ENCODE measurements at places on chromosomes 7 and 10. TPM values are rescaled to one million over a fixed set of nuclear protein-coding genes. Genes with fewer than 3 reads are reported as not detected.

The GLI3 gene
- total RNA-seq, result 0.36 TPM

The PODXL gene
- 0.47 TPM for total RNA-seq

The RHOBTB1 gene
- not detected for total RNA-seq

The AFAP1L2 gene
- total RNA-seq, result 0.36 TPM

The LRRD1 gene
- not detected for total RNA-seq

The ZNF783 gene
- total RNA-seq, result 27.6 TPM

The TRIM73 gene
- 22.3 TPM for total RNA-seq

The CCDC146 gene
- total RNA-seq, result 10.5 TPM

The VAX1 gene
- total RNA-seq, result not detected

- DNase-seq, result no peak
Measured at GRCh38 chr7:94350734-94351133, 44.0 kb upstream of the COL1A2 start.

GRCh38 chr7:18445483-18445882 lies 50.1 kb upstream of the HDAC9 start:
- no peak for DNase-seq

DNA sequence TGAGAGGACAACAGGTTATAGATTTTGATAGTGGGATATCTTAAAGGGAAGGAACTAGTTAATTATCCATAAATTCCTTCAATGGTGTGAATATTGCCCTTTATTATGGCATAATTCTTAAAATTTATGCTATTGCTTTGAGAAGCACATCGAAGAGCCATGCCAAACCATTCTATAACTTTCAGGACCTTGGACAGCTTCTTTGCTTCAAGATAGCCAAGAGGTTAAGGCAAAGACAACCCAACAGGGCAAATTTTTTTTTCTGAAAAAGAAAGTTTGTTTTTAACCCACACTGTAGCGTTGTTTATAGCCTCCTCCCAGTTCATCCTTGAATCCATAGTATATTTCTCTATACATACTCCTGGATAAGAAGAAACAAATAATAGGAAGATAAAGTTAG lies 103.2 kb downstream of the NRG3 start:
- DNase-seq, result no peak

- DNase-seq, result no peak
Measured at GRCh38 chr7:121366852-121367431, 29.2 kb downstream of the FAM3C start.

DNA sequence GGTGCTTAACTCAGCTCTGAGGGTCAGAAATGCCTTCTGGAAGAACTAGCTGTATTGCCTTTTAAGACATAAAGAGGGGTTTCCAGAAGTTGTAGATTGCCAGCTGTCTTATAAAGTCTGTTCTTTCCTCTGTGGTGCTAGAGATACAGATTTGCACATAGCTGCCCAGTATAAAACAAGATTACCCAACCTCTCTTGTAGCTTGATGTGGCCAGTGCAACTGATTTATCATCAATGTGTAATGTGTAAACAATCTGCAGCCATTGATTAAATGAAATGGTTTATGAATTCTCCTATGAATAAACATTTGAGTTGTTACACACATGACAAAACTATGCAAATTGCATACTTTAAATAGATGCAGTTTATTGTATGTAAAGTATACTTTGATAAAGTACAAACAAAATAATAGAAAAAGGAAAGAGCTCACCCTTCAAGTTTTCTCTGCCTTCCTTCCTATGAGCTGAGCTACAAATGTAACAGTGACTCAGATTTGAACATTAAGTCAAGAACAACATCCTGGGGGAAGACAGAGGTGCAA lies 195.2 kb downstream of the TMEM26 start:
- DNase-seq, result no peak

DNA sequence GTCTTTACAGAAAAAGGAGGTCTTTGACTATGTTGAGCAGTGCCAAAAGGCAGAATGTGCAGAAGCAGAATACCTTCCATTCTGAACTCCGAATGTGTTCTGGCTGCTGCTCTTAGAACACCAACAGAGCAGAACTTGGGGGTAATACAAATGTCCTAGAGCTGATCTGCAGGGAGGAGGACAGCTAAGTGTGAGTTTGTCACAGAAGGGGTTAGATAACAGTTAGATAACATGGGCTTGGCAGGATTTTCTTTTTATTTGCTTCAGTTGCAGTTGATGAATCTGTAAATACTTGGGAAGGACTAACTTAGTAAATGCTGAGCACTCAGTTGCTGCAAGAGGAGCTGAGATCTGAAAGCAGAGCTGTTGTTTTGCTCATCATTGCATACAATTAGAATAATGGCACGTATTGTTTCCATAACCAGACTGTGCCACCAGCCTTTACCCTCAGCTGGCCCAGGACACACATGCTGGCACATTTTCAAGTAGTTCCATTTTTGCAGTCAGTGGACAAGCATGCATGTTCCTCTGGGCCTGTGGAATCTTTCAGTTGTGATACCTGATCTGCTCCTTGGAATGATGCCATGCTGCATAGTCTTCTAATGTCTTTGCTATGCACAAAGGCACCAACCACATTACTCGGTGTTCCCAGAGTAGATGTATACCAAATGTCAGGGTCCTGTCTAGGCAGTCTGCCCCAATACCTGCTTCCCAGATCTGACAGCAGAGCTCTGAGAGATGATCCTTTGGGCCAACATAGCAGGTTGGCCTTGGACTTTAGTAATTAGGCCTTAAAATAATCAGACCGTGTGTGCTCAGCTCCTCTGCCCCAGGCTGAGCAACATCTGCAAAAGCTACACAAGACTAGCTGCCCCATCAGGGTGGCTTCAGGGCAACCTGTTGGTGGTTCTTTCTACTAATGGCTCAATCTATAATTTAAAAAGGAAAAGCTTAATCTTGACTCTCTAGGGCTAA lies 55.7 kb downstream of the GSDME start:
- DNase-seq, result no peak

- DNase-seq, result no peak
Measured at GRCh38 chr10:113454341-113455061, 98.4 kb upstream of the HABP2 start.

DNA sequence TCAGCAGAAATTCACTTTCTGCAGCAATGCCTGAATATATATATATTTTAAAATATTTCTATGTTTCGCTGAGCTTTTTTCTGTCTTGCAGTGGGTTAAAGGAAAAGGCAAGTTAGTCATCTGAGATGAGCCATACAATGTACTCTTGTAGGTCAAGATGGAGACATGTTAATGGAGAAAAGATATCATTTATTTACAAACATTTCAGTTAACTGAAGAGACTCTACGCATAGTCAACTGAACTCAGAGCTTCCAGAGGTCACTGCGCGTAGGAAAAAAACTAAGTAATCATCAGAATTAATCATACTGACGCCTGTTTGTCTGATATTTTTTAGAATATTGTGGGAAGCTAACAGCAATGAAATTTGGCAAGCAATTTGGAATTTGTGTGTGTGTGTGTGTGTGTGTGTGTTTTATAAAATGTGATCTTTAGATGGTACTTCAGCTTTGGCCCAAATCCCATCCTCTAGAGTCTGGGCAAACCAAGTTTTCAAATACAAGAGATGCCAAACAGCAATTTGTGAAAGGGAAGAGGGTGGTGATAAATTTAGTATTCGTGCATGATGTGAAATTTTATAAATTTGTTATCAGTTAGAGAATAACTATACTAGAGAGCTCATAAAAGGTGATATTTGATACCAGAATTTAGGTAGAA lies 193.9 kb upstream of the AGR3 start:
- no peak for DNase-seq

DNA sequence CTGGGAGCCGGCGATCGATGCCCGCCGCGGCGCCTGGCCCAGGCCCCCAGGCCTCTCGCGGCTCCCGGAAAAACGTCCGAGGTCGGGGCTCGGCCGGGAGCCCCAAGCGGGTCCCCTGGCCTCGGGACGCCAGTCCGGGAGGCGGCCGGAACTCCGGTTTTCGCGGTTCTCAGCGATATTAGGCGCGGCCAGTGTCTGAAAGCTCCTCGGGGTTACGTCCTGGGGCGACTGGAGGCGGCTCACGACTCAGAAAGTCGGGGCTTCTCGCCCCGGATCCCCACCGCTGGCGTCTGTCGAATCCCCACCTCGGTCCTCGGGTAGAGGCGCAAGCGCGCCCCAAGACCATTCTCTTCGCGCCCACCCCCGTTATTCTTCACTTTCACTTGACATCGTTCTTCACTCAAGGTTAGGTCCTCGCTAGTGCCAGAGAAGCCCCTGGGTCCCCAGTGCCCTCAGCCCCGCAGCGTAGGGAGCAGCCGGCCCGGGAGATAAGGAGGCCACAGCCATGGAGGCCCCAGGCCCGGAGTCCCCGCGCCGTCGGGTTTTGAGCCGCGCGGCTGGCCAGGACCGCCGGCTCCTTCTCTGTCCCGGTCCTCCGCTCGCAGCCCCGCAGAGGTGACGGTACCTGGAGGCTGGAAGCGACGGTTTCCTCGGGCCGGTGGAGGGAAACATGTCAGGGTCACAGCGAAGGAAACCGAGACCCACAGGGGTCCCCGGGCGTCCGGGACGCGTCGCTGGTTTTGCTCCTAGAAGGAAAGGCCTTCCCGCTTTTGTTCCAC lies 35.2 kb upstream of the EBLN1 start:
- DNase-seq, result peak; percentile 39

GRCh38 chr7:144869082-144869481 lies 33.2 kb upstream of the TPK1 start:
- no peak for DNase-seq

DNA sequence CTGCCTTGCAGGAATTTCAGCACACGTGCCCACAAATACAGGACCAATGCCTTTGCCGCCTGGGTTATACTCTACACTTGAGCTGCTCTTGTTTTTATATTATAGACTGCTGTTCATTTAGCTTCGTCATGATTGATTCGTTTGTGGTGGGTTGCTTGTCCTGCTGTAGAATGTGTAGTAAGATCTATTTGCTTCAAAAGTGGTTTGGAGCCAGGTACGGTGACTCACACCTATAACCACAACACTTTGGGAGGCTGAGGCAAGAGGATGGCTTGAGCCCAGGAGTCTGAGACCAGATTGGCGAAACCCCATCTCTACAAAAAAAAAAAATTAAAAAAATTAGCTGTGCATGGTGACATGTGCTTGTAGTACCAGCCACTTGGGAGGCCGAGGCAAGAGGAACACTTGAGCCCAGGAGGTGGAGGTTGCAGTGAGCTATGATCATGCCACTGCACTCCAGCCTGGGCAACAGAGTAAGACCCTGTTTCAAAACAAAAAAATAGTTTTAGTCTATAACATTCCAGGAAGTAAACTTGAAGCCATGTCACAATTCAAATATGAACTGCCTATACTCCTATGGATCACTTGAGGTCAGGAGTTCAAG lies 9.0 kb upstream of the RHBDD2 start:
- DNase-seq, result no peak

GRCh38 chr7:148838905-148839304 lies 45.2 kb downstream of the EZH2 start:
- DNase-seq, result peak; percentile 2

- no peak for DNase-seq
Measured at GRCh38 chr10:74593470-74593869, 232.9 kb upstream of the KAT6B start.

DNA sequence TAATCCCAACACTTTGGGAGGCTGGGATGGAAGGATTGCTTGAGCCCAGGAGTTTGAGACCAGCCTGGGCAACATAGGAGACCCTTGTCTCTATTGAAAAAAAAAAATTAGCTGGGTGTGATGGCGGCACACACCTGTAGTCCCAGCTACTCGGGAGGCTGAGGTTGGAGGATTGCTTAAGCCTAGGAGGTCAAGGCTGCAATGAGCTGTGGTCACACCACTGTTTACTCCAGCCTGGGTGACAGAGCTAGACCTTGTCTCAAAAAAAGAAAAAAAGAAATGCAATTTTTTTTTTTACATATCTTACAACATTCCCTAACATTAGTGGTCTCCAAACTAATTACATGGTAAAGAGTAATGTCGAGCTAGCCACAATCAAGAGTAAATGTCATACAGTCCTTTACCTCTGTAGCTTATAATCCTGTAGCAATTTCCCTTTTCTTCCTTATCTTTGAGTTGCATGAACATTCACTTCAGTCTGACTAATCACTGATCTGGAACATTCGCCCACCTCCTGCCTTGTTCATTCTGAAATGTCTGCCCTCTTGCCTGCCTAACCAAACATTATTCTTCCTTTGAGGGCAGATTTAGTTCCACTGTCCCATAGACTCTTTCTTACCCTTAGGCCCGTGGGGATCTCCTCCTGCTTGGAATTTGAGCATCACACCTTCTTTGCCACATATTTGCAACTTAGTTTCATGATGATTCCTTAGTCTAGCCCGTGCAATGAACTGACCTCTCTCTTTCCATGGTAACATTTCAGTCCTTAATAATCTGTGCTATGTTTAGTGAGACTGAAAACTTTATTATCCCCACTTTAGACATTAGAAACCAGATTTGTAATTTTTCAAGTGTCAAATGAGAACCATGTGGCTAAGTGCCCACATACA lies 4.8 kb upstream of the VCL start:
- DNase-seq, result no peak

- no peak for DNase-seq
Measured at GRCh38 chr7:80721883-80722615, 83.6 kb downstream of the CD36 start.
